ENCODE measurements at places on chromosomes 1 and 21.

DNA sequence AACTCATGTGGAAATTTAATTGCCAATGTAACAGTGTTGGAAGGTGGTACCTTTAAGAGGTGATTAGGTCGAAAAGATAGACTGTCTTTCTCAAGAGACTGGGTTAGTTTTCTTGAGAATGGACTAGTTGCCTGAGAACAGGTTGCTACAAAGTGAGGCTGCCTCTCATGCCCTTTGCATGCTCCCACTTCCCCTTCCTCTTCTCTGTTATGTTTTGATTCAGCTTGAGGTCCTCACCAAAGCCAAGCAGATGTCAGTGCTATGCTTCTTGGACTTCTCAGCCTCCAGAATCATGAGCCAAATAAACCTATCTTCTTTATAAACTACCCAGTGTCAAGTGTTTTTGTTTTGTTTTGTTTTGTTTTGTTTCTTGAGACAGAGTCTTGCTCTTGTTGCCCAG lies 187.0 kb upstream of the RUNX1 start:
- DNase-seq, result no peak

- no peak for DNase-seq
Observed at GRCh38 chr1:30286988-30287839, 436.2 kb downstream of the MATN1 start.

DNA sequence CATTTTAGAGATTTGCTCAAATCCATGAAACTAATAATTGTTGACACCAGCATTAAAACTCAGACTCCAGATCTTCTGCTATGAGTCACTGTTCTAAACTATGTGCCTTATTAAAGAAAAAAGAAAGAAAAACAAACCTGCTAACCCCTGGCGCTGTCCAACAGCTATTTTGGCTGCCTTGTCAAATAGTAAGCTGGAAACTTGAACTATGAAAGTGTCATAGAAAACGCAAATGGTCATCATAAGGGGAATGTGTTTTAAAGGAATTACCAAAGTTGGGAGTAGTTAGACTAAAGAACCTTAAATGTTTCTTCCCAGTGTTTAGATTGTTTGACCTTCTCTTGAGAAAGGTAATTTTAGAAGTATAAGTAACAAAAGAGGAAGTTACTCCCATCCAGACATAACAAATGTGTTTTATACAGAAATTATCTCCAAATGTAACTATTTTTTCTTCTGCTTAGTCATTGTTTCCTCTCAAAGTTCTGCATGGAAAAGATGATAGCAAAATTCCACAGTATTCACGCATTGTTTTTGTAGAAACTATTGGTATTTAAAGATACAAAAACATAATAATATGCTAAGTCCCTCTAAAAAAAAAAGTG lies 272.4 kb downstream of the TPR start:
- no peak for DNase-seq

DNA sequence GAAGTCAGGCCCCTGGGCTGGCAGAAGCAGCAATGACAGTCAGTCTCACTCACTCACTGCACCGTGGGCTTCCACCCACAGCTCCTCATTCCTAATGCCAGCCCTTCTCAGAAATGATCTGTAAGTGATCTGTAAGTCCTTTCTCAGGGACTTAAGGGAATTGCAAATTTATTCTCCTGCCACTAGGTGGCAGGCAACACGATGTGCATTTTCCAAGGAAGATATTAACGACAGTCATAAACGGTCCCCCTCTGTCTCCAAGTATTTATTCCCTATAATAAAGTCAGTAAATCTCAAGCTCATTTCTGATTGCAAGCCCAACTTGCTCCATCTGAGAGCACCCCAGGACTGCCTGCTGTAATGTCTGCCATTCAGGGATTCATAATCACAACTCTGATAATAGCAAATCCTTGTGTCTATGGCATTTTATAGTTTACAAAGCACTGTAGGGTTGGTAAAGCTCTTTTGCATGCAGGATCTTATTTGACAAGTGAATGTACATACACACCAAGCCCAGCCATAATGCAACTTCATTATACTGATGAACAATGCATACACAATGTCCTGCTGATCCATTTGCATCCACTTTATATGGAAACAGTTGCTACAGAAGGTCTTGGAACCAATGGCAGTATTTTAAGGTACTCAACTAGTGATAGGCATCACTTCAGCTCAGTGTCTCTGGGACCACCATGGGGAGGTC lies 380.5 kb upstream of the CAMK1G start:
- no peak for DNase-seq

DNA sequence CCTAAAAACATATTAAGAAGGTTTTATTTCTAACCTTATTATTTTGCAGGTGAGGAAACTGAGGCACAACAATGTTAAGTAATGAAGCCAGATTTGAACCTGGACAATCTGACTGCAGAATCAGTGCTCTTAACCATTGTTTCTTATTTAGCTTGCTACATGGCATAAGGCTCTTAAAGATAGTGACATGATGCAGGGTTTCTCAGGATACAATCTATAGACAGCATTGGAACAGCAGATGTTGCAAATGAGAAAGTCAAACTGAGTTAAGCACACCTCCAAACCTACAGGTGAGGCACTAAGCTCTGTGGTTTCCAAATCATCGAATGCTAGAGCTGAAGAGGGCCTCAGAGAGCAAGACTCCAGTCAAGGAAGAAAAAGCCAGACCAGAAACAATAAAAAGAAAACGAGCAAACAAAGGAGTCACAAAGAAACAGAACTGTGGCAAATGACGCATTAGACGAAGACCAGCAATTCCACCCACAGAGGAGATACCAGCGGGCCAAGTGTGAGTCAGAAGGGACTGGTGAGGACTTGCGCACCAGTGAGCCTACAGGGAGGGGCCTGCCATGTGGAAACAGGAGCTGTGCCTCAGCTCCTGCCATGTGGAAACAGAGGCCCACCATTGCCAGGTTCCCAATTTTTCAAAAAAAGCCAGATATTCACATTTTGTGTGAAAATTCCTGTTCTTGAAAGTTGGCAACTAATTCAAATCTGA lies 14.4 kb downstream of the CD58 start:
- DNase-seq, result peak; percentile 32

GRCh38 chr1:197210426-197210825 lies 57.6 kb upstream of the CRB1 start:
- DNase-seq, result no peak

DNA sequence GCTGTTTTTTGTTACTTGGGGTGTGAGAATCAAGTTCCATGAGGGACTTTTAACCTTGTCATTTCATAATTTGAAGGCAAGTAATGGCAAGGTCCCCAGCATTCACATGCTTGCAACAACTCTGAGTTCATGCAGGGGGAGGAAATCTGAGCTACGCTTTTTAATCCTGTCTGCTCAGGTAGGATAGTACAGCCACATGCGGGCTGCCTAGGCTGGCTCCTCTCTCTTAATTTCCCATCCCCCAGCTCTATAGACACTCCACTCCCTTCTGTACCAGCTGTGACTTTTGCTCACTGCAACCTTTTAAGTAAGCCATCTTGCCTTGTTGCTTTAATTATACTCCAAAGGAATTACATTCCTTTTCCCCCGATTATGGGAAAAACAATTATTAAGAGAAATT lies 30.1 kb downstream of the PTGFR start:
- no peak for DNase-seq

- no peak for DNase-seq
Observed at GRCh38 chr1:42930178-42931107, 28.2 kb downstream of the SLC2A1 start.

Data from stimulated activated CD8-positive, alpha-beta memory T cell treated with anti-CD3 and anti-CD28 coated beads, Interleukin-7, amount 100 ng/mL, for 1 hour (primary cell).